Cortex of kidney (tissue), 1 donor: ENCODE measurements at places on chromosomes 12 and 14.

- DNase-seq: no peak
Observed at GRCh38 chr12:104106965-104107364, 31.0 kb downstream of the NFYB start.

DNA sequence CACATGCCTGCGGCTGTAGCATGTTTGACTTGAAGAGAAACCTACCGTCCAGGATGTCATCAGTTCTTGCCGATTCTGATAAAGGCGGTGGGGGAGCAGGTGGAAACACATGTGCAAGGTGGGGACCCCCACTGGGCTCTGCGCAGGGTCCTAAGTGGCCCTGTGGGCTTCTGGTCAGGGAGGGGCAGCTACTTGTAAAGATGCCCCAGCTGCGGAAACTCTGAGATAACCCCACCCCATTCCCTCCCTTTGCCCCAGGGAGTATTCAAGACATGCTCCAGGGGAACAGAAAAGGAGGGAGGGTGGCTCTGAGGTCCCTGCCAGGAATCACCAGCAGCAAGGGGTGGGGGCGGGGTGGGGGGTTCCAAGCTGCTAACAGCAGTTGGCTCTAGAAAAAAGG is 67.6 kb downstream of the PIWIL1 start:
- DNase-seq: no peak

GRCh38 chr14:104882325-104882973 is 17.4 kb downstream of the CEP170B start:
- no peak for DNase-seq

- no peak for DNase-seq
Observed at GRCh38 chr12:46470975-46471374, 98.4 kb upstream of the SLC38A2 start.

GRCh38 chr14:89908712-89909450 is 45.6 kb downstream of the EFCAB11 start:
- no peak for DNase-seq

- DNase-seq: no peak
Observed at GRCh38 chr14:61505815-61506809, 184.7 kb downstream of the PRKCH start.

DNA sequence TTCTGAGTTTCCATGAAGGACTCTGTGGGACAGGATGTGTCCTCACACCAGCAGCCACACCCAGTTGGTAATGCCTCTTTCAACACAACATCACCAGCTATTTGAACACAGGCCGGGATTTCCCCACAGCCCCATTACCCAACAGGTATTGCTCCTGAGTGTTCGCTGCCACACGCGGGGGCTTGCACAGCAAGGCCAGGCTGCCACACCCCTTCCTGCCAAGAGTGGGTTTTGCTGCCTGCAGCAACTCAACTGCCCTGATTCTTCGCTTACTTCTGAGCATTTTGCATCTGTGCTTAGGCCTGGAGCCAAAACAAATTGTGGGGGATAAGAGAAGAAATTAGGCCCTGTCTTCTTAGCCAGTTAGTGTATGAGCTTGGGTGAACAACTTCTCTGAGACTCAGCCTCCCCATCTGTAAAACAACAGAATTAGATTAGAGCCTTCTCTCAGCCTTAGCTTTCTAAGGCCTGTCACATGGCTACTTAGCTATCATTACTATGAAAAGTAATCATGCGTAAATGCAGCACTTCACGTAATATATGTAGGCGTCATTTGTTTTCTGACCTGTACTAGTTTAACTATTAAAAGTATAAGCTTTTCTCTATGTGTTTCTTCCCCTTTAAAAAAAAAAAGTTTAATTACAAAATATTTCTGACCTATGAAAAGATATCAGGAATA is 20.0 kb downstream of the CKAP4 start:
- DNase-seq: no peak

- DNase-seq: no peak
Observed at GRCh38 chr12:57889500-57889989, 43.0 kb upstream of the CTDSP2 start.
